Transverse colon (tissue), 4 donors: ENCODE measurements at places on chromosomes 12 and 14. TPM values are rescaled to one million over a fixed set of nuclear protein-coding genes. Genes with fewer than 3 reads are reported as not detected.

CIROP gene
- total RNA-seq = not detected

CFAP54 gene
- 22.3 TPM for total RNA-seq

GRCh38 chr12:5944688-5945070 is 380 bp downstream of the ANO2 start:
- no peak for DNase-seq

DNA sequence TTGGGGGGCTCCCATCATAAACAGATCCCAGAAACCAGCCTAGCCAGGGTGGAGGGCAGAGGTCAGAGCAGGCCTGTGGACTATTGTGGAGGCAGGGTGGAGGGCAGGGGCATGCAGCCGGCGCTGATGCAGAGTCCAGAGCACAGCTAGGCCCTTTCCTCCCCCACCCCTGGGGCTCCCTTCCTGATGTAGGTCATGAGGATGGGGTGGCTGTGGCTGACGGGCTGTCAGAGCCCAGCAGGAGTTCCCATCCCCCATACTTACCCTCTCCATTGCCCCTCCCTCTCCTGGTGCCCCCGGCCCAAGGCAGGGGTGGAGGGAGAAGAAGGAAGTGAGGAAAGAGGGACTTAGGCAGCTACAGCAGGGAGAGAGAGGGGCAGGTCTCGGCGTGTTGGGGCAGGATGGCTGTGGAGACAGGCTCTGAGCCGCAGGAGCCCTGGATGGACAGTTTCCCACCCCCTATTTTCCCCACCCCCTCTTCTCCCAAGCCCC is 5.7 kb upstream of the ZNF385A start:
- DNase-seq = no peak
